ENCODE measurements at places on chromosomes 7 and 10.

DNA sequence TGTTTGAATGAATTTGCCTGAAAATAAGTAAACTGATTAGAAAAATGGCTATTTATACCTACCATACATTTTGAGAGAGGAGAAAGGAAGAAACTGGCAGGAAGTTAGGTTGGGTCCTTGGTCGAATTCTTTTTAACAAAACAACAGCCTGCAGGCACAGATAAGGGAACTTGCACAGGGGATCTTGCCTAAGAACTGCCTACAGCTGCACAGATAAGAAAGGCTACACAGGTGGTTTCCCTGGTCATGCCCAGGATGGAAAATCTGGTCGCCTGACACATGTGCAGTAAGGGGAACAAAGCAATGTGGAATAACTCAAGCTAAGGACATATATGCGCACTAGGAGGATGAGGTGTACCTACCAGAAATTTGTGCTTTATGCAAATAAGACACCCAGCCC is 732.1 kb upstream of the POT1 start:
- DNase-seq, result no peak

GRCh38 chr7:105016068-105016708 is 2.2 kb downstream of the KMT2E start:
- no peak for DNase-seq

DNA sequence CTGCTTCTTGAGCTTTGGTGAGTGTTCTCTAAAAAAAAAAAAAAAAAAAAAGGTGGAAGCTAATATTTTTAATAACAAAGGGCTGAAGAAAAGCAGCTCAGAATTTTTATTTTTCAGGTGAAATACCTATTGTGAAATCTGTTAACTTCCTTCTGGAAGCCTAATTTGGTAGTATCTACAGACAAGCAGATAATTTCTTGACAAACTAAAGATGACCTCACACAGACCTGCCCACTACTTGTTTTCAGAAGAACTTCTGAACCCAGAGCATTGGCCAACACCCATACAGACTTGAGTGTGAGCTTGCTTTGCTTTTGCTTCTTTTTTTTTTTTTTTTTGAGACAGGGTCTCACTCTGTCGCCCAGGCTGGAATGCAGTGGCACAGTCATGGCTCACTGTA is 31.2 kb downstream of the LRRC4 start:
- DNase-seq, result no peak

GRCh38 chr7:133300088-133300487 is 47.2 kb downstream of the EXOC4 start:
- DNase-seq, result no peak

GRCh38 chr7:68724965-68725364 is 873.3 kb upstream of the AUTS2 start:
- DNase-seq, result no peak

DNA sequence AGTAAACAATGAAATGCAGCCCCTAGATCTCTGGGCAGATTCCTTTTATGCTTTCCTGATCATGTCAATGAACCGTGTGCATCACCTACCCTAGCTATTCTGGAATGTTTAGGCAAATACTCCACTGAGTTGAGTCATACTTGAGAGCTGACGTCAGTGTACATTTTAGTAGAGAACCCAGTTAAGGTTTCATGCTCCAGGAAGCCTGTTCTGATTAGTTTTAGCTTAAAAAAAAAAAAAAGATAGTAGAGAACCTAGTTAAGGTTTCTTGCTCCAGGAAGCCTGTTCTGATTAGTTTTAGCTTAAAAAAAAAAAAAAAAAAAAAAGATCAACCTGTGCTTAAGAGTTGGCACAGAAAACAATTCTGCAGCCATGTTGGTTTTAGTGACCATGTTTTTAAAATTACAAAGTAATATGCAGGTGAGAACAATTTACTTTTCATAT is 3.7 kb upstream of the MCU start:
- DNase-seq, result peak; percentile 72

DNA sequence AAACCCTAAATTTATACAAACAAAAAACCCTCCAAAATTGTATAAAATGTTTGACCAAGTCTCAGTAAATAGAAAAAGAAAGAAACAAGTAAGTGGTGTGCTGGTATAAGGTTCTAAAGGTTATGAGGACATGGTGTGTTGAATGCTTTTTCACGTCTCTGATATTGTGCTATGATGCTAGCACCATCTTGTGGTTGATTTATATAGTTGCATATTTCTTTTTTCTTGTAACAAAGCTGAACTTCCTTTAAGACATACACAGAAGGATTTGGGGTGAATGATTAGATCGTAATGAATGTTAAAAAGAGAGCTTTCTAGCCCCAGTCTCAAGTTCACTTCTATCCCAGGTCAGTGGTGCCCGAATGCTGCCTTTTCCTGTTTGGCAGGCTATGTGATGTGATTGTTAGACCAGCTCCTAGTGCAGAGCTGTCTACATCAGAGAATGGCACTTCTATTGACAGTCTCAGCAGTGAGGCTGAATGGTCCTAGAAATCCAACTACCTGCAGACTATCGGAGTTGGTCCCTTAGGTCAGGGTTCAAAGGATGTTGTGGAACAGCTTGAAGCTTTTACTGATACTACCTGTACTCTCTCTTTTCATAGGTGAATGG is 25.0 kb downstream of the VTI1A start:
- peak; percentile 48 for DNase-seq

DNA sequence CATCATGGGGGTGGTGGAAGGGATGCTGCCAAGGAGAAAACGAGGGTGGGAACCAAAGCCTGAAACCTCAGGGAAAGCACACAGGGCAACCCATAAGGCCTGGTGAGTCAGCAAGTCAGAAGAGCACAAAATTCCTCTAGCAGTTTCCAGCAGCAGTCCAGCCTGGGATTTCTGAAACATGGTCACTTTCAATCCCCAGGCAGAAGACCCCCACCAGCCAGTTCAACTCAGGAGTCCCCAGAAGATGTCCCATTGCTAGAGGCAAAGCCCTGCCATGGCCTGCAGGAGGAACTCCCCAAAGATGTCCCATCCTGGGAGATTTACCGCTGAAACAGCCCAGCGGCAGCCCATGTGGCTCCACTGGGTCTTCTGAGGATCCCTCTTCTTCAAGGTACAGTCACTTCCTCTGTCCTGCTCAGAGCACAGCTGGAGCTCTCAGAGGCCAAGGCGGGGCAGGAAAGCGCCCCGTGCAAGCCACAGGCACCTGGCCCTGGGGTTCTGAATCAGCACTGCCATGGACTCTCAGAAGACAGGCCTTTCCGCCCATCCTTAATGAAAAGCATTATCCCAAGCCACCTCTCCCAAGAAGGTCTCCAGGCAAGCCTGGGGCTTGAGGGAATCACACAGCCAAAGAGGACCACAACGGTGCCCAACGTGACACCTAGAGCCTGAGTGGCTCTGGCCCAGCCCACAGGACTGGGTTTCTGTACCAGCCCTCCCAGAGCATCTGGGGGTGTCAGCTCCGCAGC is 196.9 kb downstream of the GRID1 start:
- DNase-seq, result no peak

GRCh38 chr7:39950473-39951225 is 593 bp downstream of the CDK13 start:
- peak; percentile 48 for DNase-seq

DNA sequence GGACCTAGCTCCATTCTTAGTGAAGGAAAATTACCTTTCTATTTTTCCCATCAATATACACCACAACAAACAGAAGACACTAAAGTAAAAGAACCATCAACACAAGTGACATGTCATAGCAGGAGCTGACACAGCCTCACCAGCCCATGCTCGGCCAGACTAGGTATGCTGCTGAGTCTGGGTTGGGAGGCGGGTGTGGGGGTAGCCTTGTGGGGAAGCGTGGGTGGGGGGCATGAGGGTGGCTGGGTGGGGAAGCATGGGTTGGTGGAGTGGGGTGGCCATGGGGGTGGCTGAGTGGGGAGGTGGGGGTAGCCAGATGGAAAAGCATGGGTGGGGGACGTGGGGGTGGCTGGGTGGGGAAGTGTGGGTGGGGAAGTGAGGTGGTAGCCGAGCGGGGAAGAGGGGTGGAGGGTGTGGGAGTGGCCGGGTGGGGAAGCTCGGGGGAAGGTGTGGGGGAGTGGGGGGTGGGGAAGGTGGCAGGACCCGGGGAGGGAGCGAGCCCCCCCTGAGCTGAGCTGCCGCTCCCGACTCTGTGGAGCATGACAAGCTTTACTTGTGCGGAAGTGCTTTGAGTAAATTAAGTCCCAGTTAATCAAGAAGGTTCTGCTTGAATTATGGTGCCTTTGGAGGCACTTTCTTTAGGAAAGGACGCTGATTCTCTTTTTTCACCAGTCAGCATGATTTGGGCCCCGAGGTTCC is 294.6 kb upstream of the ZNF32 start:
- DNase-seq, result no peak

DNA sequence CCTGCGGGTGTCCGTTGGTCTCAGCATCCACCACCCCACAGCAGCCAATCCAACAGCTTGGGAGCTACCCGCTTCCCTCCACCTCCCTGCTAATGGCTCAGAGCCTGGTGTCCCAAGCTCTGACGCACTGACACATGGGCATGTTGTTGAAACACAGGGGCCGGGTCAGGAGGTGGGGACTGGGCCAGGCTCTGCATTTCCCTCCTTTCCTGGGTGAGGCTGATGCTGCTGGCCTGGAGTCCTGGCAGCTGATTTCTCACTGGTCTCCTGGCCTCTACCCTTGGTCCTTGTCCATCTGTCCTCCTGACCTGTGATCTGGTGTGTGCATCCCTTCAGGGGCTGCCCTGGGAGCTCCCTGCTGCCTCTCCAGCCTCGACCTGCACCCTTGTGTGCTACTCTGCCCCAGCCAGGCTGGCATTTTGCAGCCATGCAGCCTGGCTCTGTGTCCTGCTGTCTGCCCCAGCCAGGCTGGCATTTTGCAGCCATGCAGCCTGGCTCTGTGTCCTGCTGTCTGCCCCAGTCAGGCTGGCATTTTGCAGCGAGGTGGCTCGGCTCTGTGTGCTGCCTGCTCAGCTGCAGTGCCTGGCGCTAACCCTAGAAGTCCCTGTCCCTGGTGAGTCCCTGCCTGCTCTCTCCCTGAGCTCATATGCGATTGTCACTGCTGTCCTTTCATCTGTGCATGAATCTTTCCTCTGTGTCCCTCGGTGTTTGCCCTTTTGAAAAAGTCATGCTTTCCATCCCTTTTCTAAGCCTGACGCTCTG is 14.0 kb downstream of the AMZ1 start:
- DNase-seq, result peak; percentile 81

- no peak for DNase-seq
Measured at GRCh38 chr7:110065121-110065520, 1025.8 kb upstream of the LRRN3 start.

- DNase-seq, result no peak
Measured at GRCh38 chr7:136807598-136807997, 60.9 kb upstream of the CHRM2 start.

GRCh38 chr7:43384616-43385308 is 198.1 kb upstream of the STK17A start:
- no peak for DNase-seq

DNA sequence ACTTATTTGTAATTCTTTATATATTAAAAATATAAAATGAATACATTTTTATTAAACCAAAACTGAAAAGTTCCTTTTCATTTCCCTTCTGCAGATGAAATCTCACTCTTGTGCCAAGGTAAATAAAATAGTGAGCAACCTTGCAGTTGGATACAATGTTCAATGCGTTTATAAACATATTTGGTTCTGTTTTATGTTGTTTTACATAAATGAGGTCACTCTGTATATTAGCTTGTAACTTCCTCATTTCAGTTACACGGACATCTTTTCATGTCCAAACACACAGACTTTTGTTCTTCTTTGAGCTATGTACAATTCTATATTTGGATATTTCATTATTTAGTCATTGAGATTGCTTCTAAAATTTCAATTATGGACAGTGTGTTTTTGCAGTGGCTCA is 107.7 kb downstream of the BBS9 start:
- DNase-seq, result no peak

DNA sequence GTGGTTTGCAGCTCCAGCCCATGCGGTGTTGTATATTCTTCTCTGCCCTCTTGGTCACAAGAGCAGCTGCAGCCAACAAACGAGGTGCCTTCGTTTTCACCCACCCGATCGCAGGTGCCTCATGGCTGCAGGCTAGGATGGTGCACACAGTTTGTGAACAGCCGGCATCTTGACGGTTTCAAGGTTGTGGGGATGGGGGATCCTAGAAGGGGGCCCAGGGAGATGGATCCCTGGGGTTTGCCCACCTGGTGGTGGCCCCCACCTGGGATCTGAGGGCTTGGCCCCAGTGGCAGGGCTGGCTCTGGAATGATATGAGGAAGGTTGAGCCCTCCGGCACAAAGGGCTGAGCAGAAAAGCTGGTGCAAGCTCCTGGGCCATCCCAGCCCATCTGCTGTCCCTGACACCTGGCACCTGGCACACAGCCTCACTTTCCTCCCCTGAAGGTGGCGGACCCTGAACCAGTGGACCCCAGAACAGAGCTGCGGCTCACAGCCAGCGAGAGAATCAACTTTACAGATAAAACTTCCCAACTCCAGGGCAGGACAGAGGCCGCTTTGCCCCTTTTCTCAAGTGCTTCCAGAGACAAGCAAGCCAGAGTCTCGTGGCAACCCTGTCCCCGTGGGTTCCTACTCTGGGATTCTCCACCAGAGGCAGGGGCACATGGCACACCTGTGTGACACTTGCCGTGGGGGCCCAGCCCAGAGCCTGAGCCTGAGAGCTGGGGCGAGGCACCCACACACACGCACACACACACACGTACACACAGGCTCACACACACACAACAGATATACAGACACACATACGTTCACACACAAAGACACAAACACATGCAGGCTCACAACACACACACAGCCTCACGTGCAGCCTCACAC is 177.3 kb upstream of the PPP2R2D start:
- no peak for DNase-seq

DNA sequence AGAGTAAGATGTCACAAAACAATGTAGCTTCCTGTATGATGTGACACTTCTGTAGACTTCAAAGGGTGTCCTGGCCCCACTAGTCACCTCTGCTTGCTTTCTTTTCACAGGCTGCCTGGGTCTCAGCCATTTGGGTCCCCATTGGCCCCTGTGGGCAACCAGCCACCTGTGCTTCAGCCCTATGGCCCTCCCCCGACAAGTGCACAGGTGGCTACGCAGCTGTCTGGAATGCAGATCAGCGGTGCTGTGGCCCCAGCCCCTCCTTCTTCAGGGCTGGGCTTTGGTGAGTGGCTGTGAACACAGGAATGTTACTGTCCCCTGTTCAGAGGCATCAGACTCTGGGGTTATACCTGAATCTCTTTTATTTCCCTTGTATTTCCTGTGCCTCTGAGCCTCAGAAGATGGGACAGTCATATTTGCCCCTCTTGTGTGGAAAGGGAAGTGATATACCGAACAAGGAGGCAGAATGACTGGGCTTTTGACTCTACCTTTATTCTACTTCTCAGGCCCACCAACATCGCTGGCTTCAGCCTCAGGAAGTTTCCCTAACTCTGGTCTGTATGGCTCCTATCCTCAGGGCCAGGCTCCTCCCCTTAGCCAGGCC is 15.4 kb downstream of the SEC24C start:
- DNase-seq, result no peak

- DNase-seq, result peak; percentile 91
Measured at GRCh38 chr7:5596046-5596895, 172.6 kb upstream of the TNRC18 start.

DNA sequence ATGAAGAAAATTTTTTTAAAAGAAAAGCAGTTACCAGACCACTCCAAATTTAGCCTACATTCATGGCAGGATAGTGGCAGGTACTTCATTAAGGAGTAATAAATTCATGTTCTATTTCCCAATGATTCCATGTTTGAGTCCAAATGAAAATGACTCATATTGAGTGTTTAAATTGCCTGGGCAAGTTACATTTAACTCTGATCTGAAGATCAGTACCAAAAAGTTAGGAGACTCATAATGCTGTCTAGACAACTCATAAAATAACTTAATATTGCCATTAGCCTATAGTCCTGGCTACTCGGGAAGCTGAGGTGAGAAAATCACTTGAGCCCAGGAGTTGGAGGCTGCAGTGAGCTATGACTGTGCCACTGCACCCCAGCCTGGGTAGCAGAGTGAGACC is 13.0 kb downstream of the BRAF start:
- no peak for DNase-seq

- DNase-seq, result no peak
Measured at GRCh38 chr7:78765943-78766729, 687.3 kb downstream of the MAGI2 start.

Measured in fibroblast of gingiva (primary cell).